ENCODE measurements at places on chromosomes 2 and 18.

DNA sequence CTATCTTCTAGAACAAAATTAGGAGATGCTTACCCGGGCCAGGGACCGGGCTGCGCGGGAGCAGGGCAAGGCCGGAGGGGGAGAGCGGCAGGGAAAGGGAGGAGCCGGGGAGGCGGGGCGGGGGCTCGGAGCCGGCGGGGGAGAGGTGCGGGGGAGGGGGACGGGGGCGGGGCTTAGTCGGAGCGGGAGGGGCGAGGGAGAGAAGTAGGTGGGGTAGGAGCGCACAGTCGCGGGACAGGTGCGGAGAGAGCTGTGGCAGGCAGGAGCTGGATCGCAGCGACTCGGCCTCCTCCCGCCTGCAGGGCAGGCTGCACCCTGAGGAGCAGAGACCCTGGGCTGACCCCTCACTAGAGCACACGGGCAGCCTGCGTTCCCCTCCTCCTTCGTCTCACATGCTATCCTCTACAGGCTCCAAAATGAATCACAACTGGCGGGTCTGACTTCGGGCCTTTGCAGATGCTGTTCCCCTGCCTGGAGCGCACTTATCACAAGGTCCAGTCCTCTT, 290.3 kb downstream of the CELF4 start:
- DNase-seq, result no peak

- no peak for DNase-seq
Observed at GRCh38 chr2:129763190-129763846, 216.1 kb upstream of the RAB6C start.

DNA sequence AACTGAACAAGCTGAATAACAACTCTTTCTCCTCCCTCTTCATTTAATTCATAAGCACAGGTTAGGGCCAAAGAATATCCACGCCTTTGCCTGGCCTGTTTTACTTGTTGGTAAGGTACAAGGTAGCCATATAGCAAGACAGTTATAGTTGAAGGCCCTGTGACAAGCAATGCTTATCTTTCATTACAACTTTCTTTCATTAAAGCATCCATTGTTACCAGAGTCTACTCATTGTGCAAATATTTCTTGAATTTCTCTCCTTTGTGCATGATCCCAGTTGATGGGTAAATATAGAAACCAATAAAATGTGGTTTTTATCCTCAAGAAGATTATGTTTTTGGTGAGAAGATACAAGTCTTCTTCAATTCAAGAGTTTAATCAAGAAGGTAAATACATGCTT, 140.2 kb downstream of the UBE2E3 start:
- DNase-seq, result no peak

- no peak for DNase-seq
Observed at GRCh38 chr2:170690640-170691039, 24.5 kb upstream of the SP5 start.

DNA sequence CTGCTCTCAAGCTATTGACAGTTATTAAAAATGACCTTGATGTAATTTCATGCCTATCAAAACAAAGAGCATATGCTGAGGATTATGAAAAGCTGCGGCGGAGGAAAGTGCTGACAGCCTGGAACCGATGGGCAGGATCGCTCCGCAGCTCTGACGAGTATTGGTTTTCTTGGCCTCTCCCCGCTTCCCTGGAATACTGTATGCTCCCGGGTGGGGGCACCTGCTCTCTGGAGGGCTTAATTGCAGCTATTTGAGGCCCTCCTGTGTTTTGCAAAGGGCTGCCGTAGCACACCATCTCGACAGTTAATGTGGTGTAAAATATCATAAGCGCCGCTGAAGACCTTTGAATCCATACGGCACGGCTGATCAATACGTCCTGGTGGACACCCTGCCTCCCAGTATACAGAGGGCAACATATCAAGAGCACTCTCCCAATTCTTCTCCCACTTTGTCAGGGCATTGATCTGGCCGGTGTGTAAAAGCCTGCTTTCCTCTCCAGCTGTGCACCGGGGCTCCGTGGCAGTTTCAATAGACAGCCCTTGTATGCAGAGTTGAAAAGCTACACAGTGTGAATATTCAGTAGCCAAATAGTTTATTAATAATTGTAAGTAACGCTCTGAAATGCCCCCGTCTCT, 662.4 kb downstream of the GALR1 start:
- no peak for DNase-seq

DNA sequence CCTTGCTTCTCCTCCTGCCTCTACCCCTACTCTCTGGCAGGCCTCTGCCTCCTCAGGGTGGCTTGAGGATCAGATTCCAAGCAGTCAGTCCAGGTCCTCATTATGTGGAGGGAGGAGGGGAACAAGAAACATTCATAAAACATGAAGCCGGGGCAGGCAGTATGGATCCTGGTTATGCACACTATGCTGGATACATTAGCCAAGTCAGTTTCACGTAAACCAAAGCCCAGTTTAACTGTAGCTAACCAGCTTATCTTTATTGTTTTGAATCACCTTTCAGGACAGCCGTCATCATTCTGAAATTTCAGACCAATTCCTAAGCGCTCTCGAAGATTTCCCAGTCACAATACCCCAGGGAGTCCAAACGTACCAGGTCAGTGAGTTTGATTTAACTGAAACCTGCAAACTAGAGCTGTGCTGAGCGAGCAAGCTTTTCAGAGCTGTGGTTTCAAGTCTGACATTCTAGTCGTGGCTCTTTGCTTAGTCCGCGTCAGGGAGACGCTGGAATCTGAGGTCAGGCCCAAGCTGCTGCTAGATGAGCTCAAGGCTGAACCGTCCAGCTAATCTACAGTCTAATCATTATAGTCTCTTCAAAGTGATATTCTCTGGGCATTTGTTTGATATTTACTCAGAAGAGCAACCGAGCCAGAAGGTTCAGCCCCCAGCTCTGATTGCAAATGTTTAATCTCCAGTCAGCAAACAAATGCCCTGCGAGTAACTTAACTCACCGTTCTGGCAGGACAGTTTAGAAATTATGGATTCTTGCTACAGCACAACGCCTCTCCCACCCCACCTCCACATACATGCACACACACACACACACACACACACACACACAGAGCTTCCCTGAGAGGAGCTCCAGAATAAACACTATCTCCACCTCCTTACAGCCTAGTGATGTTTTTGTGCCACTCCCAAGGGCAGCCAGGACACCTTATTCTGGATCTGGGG, 63.8 kb upstream of the BZW1 start:
- DNase-seq, result no peak

GRCh38 chr2:205865905-205866441, 183.7 kb downstream of the NRP2 start:
- DNase-seq, result peak; percentile 46

GRCh38 chr2:3523551-3524041, 4.3 kb upstream of the ADI1 start:
- DNase-seq, result no peak

DNA sequence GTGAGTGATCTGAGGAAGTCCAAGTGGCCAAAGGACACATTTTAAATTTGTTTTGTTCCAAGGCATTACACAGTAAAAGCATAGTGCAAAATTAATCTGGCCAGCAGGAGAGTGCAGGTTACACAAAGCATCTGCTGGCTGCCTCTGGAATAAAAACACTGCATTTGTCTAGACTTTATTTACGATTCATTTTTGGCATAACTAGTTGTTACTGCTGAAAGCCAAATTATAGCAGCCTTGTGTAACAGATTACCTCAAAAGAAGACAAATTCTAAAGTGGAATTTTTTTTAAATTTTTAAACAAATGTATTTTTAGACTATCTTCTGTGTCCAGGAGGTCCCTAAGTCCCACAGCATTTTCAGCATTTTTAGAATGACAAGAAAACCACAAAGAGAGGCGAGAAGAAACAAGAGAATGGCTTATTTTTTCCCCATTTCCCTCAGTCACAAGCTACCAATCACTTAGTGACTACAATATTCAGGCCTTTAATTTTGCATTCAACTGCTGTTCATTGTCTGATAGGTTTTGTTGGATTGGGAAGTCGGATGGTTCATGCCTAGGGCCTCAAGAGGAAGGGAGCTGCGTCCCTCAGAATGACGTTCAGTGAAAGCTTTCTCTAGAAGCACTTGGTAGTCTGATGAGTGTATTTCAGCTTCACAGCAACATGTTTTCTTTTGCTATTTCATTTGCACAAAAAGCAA, 46.0 kb downstream of the TMEFF2 start:
- peak; percentile 71 for DNase-seq

DNA sequence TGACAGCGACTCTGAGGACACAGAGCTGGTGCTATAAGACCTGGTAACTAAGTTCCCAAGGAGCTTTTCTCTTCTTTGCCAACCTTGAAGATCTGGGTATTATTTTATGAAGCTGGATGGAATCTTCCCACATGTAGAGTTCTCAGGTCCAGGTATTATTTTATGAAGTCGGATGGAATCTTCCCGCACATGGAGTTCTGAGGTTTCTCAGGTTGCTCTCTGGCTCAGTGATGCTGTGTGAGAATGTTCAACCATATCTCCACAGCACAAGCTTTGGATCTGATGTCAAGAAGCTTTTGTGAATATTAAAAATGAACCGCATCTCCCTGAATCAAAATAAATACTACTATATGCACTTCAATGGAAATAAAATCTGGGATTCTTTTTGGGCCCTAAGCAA, at the start of gene SMIM21:
TSS of gene SMIM21 (minus strand) at position 101 of the 400 bp plus-strand sequence. CDS start 140 bp downstream, outside the sequence.
- DNase-seq, result no peak

GRCh38 chr18:22952525-22952924, 19.4 kb downstream of the RBBP8 start:
- DNase-seq, result no peak

- DNase-seq, result no peak
Observed at GRCh38 chr2:133054297-133054696, 384.3 kb upstream of the LYPD1 start.

DNA sequence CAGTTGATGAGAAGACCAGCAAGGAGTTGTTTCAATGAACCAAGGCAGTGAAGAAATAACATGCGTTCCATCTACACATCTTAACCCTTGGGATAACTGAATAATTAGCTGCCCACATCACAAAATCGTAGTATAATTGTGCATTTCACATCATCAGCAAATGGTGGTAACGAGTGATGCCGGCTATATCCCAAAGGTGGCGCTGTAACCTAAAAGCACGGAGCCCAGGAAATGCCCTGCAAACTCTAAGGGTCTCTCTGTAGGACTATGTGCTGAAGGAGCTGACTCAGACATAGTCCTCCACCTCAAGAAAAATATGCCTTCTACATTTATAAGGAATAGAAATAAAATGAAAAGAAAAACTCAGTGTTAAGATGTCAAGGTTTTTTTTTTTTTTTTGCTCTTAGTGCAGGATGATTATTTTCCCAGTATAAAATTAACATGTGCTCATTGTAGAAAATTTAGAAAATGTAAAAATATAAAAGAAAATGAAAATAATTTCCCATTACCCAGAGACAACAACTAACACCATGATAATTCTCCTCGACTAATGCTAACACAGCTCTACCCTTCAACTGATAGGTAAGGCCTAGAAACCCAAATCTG, 23.1 kb upstream of the DSG3 start:
- DNase-seq, result no peak

DNA sequence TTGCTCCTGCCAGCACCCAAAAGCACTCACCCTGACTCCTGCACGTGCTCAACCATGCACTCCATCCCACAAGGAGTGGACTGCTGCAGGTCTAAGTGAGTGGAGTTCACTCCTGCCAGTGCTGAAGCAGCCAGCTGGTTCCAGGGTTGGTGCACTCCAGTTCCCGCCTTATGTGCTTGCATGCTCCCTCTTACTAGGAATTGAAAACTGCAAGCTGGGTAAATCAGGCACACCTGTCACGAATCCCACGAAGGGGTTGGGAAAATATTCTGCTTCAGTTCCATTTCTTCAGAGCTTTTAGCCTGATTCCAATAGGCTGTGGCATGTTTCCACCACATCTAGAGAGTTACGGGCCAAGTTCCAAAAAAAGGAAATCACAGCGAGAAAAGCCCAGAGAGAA, 1365.5 kb upstream of the CHAC2 start:
- DNase-seq, result no peak

DNA sequence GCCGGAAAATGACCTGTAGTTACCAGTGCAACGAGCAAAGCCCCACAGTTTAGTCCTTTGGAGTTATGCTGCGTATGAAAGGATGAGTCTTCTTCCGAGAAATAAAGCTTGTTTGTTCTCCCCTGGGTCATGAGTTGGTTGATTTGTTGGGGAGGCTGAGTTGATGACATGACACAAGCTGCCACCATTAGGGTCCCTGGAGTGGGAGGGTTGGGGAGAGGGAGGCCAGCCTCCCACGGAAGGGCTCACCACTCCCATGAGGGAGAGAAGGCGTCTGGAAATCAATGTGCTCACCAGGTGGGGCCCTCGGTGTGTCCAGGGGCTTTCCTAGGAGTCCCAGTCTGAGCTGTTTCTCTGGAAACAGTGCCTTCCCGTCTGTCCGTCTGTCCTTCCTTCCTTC, 7.4 kb upstream of the DGKD start:
- peak; percentile 63 for DNase-seq

GRCh38 chr2:169190197-169190775, 120.9 kb downstream of the DHRS9 start:
- no peak for DNase-seq

GRCh38 chr2:39266139-39266805, 22.5 kb upstream of the CDKL4 start:
- no peak for DNase-seq

DNA sequence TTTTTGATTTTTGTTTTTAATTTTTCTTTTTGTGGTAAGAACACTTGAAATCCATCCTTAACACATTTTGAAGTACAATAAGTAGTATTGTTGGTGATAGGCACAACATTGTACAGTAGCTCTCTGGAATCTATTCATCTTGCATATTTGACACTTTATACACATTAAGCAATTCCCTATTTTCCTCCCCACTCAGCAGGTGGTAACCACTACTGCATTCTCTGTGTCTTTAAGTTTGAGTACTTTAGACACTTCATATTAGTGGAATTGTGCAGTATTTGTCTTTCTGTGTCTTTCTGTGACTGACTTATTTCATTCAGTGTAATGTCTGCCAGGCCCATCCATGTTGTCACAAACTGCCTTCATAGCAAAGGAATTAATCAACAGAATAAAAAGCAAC, 471.7 kb upstream of the CDH20 start:
- no peak for DNase-seq

DNA sequence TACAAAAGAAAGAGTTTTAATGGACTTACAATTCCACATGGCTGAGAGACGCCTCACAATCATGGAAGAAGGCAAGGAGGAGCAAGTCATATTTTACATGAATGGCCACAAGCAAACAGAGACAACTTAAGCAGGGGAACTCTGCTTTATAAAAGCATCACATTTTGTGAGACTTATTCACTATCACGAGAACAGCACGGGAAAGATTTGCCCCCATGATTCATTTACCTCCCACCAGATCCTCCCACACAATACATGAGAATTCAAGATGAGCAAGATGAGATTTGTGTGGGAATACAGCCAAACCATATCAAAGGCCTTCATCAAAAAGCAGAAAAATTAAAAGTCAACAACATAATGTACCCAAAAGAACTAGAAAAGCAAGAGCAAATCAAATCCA, 111.0 kb upstream of the RPRM start:
- DNase-seq, result no peak

- DNase-seq, result no peak
Observed at GRCh38 chr18:2173486-2173885, 397.8 kb downstream of the METTL4 start.

GRCh38 chr2:51258301-51258700, 226.4 kb upstream of the NRXN1 start:
- no peak for DNase-seq

DNA sequence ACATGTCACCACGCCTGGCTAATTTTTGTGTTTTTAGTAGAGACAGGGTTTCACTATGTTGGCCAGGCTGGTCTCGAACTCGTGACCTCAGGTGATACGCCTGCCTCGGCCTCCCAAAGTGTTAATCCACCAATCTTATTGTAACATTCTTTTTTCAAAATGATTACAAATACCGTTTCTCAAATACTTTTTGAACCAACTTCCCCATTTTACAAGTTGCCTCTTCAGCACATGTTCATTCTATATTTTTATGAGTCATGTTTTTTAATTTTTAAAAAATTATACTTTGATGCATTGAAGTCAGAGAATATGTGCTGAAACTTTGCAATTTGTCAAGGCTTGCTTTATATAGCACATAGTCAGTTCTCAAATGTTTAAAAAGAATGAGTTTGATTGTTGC, 58.2 kb downstream of the QPCT start:
- no peak for DNase-seq

Data from Ammon's horn (tissue), 1 donor.